DMS79 (cell line): ENCODE measurements at places on chromosomes 3 and 15.

DNA sequence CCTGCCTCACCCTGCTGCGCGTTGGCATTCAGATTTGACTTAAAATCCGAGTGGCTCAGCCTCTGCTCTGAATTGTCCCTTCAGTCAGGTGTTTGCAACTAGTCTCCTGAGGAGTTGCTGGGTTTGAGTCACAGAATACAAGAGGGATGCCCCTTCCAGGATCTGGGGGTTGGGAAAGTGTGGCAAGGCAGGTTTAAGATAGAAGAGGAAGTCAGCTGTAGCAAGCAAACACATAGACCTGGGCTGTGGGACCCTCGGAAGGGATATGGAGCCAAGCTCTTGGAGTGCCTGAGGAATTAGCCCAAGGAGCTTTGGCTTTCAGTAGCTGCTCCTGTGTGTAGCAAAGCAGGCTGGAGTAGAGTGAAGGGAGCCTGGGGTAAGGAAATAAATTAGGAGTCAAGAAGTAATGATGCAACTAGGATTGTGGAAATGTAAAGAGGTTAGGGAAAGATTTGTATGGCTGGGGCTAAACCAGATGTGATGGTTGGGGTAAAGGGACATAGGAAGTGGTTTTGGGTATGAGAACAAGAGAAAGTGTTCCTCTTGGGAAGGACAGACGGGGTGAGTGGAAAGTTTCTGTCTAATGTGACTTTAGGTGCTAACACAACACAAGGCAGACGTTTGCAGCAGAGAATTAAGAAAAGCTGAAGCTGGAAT, 41.2 kb downstream of the RAB7A start:
- DNase-seq: no peak

DNA sequence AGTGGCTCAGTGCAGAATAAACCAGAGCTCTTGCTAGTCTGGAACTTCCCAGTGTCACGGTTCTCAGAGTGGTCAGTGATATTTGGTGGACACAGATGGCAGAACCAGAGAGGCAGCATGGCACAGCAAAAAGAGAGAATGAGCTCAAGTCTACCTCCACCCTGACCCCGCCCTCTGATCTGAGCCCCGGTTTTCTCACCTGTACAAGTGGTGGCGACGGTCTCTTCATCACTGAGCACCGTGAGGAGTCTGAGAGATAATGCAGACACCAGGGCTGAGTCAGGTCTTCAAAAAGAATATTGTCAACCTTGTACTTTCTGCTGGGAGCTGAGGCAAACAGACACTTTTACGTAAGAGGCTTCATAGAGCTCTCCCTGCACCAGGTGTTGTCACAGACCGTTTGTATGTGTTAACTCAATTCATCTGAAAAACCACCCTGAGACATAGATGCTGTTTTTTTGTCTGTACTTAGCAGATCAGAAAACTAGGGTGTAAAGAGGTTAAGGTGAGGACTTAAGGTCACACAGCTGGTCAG, 13.2 kb downstream of the FGD5 start:
- no peak for DNase-seq

DNA sequence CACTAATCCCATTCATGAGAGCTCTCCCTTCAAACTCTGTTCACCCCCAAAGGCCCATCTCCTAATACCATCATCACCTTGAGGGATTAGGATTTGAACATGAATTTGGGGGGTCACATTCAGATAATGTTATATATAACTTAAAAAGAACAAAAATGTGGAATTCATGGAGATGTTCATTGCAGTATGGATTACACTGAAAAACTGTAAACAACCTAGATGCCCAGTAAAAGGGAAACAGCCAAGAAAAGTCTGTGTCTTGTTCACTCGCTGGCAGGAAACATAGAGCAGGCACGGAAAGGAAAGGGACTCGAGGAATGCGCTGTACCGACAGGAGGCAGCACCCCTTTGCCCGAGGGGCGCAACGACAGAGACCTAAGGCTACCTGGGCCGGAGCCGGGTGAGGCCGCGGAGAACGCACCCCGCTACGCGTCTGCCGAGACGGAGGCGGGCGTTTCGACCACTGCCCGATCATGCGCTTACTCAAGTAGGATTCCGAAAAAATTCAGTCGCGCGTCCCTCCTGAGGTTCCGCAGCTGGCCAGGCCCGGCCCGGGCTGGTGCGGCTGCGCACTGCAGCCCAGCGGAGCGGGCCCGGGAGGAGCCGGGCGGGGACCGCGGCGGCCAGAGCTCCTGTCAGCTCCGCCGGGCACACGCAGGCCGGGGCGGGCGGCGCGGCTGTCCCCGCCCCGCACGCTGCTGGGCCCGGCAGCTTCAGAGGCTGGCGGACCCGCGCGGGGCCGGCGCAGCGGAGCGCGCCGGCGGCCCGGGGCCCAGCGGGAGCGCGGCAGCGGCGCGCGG, 862 bp upstream of the MAN2A2 start:
- peak; percentile 29 for DNase-seq

DNA sequence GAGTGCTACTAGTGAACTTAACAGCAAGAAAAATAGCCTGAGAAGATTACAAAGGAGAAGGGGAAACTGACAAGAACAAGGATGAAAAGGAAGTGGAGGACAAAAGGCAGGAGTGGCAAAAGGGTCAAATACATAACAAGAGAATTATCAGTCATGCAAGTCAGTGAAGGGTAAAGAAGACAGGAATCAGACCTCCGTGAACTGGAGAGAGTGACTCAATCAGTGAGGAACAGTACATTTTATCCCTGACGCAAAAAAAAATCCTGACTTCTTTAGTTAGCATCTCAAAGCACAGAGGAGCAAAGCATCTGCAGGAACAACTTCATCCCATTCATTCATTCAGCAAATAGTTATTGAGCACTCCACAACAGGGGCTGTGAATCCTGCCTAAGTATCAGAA, 97.8 kb downstream of the SST start:
- DNase-seq: no peak

DNA sequence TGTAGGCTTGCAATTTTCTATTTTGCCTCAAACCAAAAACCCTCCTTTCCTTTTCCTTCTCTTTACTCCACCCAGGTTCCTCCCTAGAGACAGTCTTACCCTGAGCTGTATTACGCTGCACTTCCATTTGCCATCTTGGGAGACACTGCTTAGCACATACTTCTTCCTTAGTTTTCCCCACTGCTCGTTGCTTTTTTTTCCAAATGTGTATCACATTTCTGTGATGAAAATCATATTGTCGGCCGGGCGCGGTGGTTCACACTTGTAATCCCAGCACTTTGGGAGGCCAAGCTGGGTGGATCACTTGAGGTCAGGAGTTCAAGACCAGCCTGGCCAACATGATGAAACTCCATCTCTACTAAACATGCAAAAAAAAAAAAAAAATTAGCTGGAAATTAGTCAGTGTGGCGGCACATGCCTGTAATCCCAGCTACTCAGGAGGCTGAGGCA, 29.5 kb downstream of the POPDC2 start:
- no peak for DNase-seq

GRCh38 chr3:126031981-126032471, 51.9 kb downstream of the SLC41A3 start:
- DNase-seq: no peak

DNA sequence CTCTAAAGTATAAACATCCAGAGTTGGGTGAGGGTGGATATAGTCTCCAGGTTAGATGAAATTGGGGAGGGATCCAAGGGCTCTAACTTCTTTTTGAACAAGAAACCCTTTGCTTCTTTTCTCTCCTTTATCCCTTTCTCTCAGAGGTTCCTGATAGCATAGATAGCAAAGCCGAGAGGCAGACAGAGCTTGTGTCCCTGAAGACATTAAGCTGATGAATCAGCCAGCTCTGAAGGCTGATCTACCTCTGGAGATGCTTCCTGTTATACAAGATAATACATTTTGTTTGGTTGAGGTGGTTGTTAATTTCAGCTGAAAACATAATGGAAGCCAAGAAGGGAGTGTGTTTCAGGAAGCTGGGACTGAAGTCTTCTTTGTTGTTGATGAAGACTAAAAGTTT, 193.2 kb downstream of the PDCD6IP start:
- no peak for DNase-seq

DNA sequence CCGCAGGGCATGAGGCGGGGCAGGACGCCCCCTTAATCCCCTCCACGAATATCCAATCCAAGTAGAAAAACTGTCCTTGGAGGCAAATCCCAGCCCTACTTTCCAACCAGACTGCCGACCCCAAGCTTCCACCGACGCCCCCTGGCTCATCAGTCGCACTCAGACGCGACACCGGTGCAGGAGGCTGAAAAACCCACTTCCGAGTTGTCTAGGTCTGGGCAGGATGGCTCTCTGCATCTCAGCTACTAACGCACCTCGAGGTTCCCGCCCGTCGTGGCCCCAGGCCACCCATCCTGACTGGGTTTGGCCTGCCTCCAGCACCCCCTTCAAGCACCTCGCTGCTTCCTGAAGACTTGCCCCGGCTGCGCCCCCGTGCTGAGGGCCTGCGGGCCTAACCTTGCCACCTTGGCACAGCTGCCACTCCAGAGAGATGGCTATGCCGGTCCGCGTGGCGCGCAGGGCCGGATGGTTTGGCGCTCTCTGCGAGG, 15.5 kb downstream of the RGMA start:
- no peak for DNase-seq

DNA sequence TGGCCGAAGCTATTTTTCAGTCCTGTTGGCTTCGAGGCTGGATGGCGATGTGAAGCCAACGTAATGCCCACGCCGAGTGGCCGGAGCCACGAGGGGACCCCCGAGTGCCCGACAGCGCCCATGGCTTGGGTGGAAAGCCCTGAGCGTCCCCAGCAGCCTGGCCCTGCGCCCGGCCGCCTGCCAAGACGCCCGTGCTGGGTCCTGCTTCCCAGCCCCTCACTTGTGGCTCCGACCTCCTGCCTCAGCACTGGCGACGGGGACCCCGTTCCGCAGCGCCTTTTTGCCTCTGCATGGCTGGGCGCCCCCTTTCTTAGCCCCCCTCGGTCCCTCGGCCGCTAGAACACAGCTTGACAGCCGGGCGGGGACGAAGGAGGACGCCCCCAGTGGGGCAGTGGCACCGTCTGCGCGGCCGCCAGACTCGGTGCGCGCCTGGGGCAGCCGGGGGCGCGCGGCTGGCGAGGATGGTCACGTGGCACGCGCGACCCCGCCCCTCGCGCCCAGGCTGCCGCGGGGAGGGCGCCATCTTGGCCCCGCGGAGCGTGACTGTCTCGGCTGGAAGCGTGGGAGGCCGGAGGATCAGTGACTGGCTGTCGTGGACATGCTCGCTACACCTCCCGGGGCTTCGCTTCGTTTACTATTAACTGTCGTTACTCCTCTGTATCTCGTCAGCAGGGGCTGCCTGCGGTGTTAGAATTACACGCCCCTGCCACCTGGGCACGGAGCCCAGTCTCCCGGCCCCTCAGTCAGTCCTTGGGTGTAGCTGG, 626 bp upstream of the GPR176 start:
- no peak for DNase-seq

DNA sequence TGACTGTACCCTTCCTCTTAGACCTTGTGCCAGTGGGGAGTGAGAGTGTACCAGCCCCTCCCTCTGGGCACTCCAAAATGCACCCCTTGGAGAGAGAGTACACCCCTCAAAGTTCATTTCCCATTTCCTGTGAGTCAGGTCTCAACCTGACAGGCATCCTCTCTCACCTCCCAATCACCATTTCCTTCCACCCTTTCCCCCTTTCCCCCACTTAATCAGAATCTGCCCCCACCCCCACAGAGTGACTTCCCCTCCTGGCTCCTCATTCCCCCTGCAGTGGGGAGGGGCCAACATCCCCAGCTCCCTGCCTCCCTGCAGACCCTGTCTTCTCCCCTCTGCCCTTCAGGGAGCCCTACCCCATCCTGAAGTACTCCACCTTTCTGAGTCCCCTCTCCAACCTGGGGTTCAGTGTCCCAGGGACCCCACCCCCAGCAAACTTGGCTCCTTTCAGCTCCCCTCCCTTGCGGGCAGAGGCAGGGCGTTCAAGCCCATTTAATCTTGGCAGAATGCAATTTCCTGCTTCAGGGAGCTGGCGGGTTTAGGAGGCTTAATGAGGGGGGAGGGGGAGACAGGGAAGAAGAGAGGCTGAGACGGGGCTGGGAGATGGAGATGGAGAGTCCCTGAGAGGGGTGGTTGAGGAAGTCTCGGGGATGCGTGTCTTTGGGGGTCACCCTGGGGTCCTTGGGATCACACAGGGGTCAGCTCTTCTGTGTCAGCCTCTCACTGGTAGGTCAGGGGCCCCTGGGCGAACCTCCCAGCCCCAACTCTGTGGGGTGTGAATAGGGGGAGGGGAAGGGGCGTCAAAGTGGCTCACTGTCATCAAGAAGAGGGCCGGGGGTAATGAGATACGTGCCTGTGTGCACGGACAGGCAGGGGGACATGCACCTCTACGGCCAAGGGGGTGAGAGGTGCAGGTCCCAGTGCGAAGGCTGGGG, 16.6 kb upstream of the SEMA3F start:
- peak; percentile 64 for DNase-seq

DNA sequence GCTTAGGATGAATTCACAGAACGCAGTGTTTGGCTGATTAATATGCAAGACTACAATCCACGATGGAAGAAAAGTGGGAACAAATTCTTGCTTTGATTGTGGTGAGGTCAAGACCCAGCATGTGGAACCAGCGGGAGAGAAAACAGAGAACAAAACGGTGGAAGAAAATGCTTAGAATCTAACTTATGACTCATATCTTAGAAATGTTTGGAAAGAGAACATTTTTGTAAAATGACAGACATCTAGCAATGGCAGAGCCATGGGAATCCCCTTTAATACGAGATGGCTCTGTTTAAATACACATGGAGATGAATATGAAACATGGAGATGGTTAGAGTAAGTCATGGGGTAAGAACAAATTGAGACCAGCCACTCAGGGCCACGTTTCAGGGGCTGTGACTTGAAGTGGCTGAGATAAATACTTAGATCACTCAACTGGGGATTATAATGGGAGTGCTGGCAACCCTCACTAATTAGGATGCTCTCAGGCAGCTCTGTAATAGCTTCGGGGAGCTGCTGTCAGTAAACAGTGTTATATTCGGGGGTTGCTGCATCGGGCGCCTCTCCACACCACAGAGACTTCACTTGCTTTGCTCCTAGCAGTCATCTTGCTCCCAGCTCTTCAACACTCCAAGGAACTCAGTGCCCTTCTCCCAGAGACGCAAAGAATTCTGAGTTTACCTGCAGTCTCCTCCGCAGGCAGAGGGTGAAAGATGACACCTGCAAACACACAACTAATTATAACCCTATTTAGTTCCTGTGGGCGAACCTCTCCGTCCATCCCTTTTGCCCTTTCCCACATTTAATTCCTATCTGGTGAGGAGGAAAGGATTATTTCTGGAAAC, 68.0 kb upstream of the ONECUT1 start:
- DNase-seq: no peak

DNA sequence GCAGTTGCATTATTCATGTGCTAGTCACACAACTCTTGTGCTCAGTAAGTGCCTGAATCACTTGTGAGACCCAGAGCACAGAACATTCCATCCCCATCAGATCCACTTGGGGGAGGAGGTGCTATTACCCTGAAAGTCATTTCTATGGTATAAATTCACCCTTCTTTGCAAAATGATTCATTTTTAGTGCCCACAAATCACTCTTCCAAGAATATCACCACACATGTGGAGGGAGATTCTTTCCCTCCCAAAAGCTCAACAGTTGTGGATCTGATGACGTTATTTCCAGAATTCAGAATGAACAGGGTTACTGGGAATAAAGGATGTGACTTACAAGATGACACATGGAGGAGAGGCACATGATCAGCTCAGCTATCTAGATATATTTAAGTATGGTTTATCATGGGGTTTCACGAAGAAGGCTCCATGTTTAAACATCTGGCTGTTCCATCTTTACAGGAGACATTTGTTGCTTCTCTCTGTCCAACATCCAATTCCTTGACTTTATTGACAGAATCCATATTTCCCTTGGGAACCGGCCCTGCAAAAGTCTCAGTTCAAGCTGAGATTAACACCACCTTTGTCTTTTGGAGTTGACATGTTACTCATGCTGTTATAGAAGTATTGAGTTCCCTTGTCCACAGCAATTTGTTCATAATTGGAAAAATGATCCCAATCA, 214.2 kb upstream of the PROK2 start:
- no peak for DNase-seq

GRCh38 chr3:17151598-17152373, 267.0 kb downstream of the PLCL2 start:
- no peak for DNase-seq
